ENCODE measurements at places on chromosomes 7 and 10.

- no peak for DNase-seq
Observed at GRCh38 chr10:49415109-49415508, 19.2 kb upstream of the DRGX start.

GRCh38 chr7:71236230-71237105, 104.5 kb downstream of the GALNT17 start:
- DNase-seq = no peak

DNA sequence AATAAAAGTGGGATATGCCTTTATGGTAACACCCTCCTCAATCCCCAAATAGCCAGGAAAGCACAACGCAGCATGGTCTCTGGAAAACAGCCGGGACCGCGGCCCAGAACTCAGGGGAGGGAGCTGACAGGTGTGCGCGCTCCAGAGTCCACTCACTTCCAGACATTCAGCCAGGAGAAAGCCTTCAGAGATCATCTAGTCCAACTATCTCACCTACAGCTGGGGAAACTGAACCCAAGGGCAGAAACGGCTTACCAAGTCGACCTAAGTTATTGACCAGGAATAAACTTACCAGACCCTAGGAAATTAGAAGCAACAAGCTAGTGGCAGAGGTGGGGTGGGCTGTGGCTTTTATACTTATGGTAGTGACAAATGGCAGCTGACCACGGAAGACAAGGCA, 16.4 kb downstream of the GSDME start:
- DNase-seq = no peak

- no peak for DNase-seq
Observed at GRCh38 chr7:1425292-1426136, 33.8 kb downstream of the MICALL2 start.

- no peak for DNase-seq
Observed at GRCh38 chr10:33215154-33215553, 119.3 kb downstream of the NRP1 start.

DNA sequence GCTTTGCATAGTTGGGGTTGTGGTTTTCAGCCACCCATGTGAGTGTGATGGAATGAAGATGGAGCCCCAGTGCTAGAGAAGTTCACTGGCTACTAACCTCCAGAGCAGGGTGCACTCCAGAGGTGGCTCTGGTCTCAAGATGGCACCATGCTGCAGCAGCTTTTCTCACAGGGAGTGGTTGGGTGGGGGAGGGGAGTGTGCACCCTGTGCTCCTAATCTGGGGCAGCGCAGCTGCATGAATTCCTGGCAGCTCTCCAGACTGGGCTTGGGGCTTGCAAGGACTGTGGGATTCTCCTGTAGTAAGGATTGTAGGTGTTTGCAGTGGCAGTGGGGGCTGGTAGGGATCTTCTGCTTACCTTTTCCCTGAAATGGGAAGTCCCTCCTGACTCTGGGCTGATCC, 23.7 kb downstream of the PHTF2 start:
- no peak for DNase-seq

DNA sequence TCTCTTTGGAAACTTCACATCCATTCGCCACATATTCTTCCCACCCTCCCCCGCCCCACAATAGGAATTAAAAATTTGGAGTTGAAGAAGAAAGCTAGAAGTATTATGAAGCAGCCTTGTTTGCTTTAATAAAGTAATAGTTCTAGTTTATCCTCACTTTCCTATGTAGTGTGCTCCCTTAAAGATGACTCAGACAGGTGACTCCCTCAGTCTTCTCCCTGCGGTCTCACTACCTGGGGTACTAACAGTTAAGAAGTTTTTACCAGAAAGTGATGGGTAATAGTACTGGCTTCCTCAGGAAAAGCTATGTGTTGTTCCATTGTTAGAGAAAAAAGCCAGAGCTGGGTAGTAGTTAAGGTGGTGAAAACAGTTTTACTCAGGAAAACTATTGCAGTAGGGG, 58.6 kb downstream of the CCNY start:
- DNase-seq = no peak

DNA sequence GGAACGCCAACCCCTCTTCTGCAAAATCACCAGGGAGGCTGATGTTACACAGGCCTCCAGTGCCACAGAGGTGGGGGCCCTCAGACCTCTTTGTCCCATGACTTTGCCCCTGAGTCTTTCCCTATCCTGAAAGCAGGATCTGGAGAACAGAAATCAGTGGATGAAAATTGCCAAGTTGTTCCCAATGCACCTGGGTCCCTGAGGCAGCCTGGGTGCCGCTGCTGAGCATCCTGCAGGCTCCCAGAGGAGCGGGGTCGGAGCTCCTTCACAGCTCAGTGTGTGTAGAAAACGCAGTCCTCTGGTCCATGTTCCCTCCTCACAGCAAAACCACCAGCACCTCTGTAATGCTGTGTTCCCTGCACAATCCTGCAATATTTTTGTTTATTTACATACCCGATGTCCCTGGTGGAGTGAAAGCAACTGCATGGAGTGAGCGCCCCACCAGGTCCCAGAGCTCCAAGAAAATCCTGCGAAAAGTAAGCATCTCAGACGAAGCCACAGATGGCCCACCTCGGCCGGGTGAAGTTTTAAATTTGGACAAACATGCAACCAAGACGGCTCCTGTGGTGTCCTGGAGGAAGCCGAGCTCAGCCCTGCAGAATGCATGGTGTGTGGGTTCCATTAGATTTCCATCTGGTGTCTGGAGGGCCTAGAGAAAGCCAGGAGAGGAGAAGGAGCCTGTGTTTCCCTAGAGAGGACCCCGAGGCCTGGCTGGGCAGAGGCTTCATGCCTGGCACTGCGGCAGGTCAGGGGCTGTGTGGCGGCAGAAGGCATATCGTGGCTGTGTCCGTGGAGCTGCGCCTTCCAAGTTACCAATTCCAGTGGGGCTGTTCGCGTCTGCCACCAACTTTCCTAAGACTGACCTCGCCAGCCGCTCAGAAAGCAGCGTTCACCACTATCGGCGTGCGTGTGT, 235.2 kb downstream of the WDR37 start:
- DNase-seq = no peak

DNA sequence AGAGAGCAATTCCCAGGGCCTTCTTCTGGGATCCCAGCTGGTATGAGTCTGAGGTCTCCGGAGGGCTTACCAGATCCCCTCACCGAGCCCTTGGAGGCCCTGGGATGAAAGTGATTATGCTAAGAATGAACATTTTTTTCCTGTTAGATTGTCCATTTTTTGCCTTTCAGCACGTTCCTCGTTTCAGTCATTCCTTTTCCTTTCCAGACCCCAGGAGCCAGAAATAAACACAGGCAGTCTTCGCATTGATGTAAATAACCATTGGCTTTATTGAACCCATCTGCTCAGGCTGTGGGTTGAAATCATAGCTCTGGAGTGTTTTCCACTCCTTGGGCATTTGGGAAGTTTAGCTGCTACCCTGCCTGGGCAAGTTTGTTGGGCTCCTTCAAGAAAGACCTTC, 320.9 kb upstream of the AUTS2 start:
- DNase-seq = no peak

DNA sequence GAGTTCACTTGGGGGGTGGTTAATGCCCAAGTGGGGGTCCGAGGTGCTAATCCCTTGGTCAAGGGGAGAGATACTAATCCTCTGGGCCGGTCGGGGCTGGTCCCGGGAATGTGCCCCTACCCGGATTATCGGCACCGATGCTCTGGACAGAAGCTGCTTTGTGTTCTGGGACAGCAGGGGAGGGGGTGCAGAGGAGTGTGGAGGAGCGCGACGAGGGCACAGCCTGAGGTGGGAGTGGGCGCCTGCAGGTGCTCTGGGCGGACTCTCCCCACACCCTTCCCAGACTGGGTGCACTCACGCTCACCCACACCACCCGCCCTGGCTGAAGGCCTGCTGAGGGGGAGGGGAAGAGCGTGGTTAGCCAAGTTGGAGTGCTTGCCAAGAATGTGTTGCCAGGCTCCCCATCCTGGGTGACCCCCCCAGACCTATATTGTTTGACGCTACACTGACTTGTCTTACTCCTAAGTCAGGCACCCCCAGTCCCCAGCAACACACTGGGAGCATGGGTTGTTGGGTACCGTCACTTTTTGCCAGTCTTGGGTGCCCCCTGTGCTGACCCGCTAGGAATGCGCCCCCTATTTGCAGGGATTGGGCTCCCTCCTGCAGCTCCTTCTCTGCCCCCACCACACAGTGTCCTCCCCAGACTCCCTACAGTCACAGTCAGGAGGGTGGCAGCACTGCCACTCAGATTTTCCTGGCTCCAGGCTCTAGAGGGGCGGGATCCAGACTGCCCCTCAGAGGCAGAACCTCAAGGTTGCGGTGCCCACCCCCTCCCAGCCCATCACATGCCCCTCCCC, 1.2 kb downstream of the SLC4A2 start:
- peak; percentile 57 for DNase-seq

- DNase-seq = no peak
Observed at GRCh38 chr7:77661816-77662215, 34.4 kb upstream of the RSBN1L start.

GRCh38 chr10:113326160-113327111, 226.4 kb upstream of the HABP2 start:
- DNase-seq = peak; percentile 11

- DNase-seq = no peak
Observed at GRCh38 chr10:118305730-118306129, 36.4 kb downstream of the FAM204A start.

- no peak for DNase-seq
Observed at GRCh38 chr7:32583791-32584190, 88.5 kb downstream of the AVL9 start.

DNA sequence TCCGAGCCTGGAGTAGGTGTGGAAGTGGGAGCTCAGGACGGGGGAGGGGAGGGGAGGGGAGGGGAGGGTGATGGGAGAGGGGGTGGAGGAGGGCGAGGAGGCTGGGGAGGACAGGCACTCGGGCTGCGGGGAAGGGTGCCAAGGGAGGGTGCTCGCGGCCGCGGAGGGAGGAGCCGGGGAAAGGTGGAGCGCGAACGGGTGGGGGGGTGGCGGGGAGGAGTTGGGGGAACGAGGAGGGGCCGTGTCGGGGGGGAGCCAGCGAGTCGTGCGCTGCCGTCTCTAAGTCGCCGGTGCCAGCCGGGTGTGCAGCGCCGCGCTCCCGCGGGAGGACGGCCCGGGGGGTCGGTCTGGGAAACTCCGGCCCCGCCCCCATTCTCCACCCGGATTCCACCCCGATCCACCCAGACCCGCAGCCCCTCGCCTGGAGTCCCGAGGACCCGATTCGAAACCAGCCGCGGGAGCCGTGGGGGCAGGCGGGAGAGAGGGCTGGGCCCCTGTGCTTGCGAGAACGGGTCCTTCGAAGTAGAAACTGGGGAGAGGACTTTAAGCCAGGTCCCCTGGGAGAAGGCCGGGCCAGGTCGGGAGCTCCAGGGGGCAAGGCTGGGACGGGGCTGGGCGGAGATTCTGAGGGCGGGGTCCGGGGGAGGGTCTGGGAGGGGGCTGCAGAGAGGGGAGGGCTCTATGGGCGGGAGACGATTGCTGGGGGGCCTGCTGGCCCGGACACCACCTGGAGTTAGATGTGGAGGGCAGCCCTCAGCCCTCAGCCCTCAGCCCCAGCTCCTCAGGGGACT, at the start of gene ZNF467:
Gene ZNF467 (minus strand): TSS at position 143 of the 791 bp plus-strand sequence. CDS start 2,556 bp downstream, outside the sequence.
- peak; percentile 63 for DNase-seq

DNA sequence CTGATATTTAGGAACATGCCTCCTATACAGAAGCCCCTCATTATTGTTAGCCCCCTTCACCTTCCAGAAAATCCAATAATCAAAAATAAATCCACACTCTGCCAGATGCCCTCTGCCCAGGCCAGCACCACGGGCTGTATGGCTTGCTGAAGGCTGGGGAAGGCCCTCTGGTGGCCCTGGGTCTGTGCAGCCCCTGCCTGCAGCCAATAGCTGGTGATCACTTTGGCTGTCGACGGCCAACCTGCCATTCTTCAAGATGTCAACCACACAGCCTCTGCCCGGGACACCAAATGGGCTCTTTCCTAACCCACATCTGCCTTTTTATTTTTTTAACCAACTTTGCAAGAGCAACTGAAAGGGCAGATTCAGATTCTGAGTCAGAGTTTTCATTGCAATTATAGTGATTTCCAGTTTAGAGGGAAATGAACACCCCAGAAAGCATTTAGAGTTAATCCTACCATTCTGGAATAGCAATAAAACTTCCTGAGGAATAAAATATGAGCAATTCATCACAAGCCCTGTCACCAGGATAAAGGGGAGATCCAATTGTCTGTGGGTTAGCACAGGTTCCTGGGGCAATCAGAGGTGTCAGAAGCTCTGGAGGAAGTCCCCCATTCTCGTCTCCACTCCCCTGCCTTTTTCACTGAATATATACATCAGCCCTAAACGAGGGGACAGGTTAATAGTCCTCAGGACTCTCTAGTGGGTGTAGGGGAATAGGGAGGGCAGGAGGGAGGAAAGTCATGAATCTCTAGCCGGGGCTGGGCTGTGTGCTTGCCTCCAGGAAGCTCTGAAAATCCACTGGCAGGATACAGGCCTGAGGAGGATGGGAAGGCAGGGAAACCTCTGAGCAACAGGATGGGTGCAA, 211.3 kb downstream of the GRID1 start:
- no peak for DNase-seq

DNA sequence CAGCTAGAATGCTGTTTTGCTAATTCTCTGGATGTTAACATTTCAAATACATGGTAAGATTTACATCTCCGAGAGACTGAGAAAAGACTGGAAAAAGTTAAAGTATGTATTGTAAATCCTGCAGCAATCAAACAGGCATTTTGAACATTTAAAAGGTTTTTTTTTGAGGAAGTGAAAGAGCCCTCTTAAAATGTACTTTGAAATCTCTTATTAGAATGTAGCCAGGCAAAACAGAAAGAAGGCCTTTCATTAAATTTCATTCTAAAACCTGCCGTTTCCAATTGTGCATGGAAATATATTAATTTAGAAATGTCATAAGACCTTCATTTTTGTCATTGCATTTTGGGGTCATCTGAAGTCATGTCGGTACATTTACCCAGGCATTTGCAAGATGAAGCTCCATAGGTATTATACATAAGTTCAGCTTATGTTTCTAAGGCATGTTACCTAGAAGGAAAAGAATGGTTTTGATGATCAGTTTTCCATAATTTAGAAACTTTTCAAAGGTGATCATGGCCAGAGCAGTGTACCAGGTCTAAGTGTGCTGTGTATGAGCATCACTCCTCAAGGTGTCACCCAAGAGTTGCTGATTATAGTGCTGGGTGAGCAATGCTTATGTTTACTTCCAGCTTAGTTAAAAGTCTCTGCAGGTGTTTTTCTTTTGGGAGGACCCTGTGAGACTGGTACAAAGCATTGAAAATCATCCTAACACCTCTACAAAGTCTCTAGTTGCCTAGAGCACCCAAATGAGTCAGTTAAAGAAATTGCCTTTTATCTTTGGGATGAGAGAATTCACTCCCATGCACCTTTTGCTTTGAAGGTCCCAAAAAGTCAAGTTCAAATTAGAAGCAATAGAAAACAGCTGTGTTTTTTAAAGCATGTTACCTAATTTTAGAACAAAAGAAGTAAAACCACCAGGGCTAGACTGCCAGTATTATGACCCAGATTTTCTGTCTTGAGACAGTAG, 7.1 kb downstream of the ZNF736 start:
- no peak for DNase-seq

GRCh38 chr7:137996871-137997270, 5.0 kb downstream of the CREB3L2 start:
- DNase-seq = no peak

- DNase-seq = no peak
Observed at GRCh38 chr7:93218997-93219827, 7.1 kb downstream of the HEPACAM2 start.

DNA sequence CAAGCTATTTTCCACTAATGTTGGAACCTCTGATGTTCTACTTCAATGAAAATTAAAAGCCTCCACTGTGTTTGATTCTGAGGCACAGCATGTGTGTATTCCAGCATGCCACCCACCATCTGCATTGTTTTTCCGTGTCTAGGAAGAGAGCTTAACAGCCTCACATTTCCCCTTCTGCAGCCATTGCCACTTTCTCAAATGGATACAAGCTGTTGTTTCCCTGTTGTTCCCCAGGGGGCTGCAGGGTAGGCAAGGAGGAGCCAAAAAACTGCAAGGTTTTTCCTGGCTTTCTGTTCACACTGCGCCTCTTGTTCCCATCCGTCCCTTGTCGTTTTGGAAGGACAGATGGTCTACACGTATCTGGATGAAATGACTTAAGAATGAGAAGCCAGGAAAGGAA, 72.3 kb upstream of the DNAJB12 start:
- no peak for DNase-seq
